ENCODE measurements at places on chromosomes 7 and 10.

- no peak for DNase-seq
Measured at GRCh38 chr7:18437101-18437500, 58.4 kb upstream of the HDAC9 start.

- no peak for DNase-seq
Measured at GRCh38 chr7:124713086-124713485, 52.5 kb downstream of the GPR37 start.

DNA sequence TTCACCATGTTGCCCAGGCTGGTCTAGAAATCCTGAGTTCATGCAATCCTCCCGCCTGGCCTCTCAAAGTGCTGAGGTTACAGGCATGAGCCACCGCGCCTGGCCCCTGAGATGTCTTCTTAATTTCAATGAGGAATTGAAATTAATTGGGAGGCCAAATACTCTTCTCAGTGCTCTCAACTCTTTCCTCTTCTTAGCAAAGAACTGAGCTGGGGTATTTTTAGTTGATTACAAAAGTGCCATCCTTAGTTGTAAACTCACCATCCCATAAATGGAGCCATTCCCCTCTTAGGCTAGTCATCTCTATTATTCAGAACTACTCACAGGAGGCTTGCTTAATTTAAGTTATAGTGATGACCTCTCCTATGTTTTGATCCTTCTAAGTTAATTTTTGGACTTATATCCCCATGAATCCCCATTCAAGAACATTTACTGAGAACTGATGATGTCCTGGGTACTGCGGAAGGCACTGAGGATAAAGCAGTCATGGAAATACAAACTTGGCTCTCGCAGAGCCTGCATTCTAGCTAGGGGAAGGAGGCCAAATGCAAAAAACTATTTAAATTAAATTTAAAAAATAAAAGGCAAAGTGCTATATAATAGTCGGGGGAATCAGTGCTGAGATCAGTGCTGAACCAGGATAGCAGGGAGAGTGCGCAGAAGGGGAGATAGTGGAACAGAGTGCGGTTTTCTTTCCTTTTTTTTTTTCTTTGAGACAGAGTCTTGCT is 145.3 kb downstream of the SFMBT2 start:
- no peak for DNase-seq

DNA sequence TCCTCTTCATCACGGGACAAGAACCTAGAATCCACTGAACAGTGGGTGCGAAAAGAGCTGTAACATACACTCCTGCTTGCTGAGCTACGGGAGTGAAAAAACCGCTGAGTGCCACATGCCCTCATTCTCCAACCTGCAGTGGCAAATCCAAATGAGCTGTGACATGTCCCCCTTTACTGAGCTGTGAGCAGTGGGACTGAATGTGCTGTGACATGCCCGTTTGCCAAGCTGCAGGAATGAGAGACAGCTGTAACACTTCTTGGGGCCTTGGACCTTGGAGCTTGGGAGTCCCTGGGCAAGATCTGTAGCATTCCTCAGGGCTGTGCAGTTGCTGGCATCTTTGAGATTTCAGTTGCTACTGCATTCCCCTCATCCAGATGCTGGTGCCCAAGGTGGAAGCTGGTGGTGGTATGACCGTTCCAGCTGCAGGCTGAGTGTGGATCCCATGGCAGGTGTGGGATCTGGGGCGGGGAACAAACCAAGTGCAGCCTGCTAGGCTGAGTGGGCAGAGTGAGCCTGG is 85.0 kb downstream of the TMEM106B start:
- DNase-seq = no peak

Measured in H4 (cell line).